ENCODE measurements at places on chromosomes 7 and 10.
A peak's percentile ranks its signal among the peaks of the same experiment; 100 is the strongest.

GRCh38 chr7:23135755-23136154 is 30.2 kb downstream of the KLHL7 start:
- DNase-seq, result no peak

DNA sequence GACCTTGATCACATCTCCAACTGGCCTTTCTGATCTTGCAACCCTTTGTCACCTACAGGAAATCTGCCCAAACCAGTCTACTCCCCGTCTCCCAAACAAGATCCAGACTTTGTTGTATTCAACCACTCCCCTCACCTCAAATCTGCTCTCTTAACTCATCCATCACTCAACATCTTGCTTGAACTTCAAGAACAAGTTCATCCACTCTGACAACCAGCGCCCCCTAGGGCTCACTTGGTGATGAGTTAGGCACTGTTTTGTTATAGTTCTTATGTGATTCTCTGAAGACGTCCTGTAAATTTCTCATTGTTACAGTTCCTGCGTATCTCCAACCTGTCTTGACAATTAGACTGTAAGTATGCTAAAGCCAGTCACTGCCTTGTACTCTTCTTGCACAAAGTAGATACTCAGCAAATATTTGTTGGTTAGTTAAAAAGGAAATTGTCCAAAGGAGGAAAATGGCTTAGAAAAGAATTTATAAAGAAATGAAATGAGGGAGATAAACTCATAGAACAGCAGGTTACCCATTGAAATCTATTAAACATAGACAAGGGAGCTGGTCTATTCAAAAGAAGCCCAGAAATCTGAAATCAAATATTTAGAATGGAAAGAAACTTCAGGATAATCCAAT is 5.3 kb downstream of the FRMD4A start:
- peak; percentile 17 for DNase-seq

DNA sequence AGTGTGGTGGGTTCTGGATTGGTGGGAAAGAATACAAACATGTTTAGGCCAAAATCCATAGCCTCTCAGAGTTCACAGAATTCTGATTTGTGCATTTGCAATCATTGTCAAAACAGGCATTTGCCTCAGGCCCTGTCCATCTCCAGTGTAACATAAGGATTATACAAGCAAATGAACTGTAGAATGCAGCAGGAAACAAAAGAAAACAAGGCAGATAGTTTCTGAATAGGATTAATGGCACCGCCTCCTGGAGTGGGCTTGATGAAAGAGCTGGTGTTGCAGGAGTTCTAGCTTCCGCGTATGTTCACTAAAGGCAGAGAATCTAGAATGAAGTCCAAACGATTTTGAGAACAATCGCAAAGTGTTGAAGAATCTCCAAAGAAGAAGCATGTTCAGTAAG is 11.3 kb upstream of the MPP7 start:
- no peak for DNase-seq

DNA sequence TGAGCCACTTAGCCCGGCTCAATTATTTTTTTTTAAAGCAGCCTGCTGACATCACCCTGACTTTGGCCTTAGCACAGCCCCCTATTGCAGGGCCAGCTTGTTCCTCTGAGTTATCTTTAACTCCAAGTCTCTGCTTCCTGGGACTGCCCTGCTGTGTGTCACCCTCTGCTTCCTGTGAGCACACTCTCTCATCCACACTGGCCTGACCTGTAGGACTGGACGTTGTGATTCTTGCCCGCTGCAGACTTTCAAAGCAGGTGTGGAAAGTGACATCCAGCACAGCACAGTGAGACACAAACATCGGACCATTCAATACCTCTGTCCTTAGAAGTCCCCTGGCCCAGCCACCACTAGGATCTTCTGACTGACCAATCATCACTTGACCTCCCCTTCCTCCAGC is 26.4 kb upstream of the HSPA12A start:
- DNase-seq, result no peak

DNA sequence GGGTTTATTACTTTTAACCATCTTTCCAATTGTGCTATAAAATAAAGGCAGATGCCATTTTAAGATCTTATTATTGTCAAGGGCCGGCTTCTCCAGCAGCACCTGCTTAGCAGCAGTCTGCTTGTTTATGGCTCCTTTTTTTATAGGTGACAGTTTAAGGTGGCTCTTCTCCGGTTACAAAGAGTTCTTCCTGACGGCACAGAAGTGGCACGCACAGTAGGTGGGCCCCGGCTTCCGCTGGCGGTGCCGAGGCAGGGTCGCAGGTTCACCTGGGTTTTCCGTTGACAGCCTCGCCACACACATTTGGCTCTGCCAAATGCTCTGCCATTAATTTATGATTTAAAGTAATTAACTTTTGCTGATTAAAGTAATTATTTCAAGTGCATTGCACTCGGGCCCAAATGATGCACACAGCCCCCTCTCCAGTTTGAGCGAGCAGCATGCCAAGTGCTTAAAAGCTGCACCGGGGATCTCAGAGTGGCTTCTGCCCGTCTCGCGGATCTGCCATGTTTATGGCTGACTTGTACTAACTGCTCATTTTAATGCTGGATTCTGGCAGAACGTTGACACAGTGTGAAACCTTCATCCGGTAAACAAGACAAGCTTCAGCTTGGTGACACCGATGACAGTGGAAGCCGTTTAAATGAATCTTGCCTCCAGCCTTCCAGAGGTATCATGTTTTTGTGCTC is 355.1 kb upstream of the MKI67 start:
- DNase-seq, result no peak

DNA sequence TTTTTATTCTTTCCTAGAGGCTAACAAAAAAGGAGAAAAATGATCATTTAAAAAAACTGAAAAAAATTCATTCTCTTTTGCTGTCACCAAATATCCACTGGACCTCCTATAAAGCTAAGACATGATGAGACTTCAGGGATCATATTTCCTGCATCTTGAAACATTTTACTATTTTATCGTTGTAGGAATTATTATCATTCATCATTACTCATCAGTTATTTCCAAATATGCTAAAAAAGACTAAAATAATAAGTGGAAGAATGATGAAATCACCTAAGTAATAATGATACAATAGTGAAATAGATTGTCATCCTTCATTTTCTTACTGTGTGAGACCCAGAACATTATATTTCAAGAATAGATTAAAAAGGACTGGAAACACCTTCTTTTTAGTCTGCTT is 28.3 kb downstream of the TAF3 start:
- no peak for DNase-seq

- DNase-seq, result no peak
These were observed 221.2 kb downstream of the PARD3 start for GRCh38 chr10:34593930-34594329.

- no peak for DNase-seq
These were observed 29.8 kb upstream of the EPC1 start for GRCh38 chr10:32376771-32377170.

DNA sequence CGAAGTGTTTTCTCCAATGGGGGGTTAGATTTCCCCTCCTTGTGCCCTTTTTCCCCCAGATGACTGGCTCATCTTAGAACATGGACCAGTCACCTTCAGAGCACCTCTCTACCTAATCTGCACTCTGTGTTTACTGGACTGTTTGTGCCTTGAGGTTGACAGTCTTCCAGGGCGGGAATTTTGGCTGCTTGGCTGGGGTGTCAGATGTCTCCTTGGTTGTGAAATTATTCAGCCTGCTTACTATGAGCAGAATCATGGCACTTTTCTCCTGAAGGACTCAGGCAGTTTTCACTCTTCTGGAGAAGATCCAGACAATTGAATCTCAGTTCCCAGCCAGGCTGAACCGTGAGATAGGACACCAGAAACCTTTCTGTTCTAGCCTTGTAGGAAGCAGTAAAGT is 60.3 kb upstream of the NFKB2 start:
- no peak for DNase-seq

DNA sequence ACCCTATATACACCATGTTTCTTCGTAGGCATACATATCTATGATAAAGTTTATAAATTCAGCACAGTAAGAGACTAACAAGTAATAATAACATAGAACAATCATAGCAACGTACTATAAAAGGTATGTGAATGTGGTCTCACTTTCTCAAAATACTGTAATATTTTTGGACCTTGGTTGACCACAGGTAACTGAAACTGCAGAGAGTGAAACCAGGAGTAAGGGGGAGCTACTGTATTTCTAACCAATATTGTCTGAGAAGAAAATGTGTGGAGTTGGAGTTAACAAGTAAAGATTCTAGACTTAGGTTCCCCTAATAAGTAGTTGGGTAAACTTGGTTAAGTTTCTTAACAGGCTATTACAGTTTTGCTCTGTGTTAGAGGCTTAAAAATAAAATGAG is 72.1 kb downstream of the GNAI1 start:
- no peak for DNase-seq

GRCh38 chr10:131588704-131589220 is 277.2 kb upstream of the TCERG1L start:
- no peak for DNase-seq

GRCh38 chr7:45978010-45978681 is 57.1 kb upstream of the IGFBP3 start:
- DNase-seq, result peak; percentile 96

GRCh38 chr7:99190359-99191009 is 17.4 kb downstream of the KPNA7 start:
- DNase-seq, result no peak

- no peak for DNase-seq
These were observed 150.4 kb downstream of the PARD3 start for GRCh38 chr10:34664706-34665105.

DNA sequence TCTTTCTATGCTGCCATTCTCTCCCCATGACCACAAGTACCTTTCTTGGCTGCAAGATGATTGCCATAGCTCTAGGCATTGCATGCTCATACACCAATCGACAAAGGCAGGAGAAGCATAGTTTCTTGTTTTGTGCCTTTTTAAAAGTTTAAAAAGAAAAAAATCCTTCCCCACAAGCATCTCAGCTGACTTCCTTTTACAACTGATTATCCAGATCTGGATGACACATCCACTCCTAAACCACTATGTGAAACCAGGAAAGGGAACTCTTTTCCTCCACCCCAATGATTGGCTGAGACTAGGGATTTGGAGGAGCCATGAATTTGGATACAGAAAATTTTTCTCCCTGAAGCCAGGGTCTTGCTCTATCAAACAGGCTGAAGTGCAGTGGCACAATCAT is 14.5 kb upstream of the LRRC4 start:
- DNase-seq, result peak; percentile 47

GRCh38 chr10:22611425-22612115 is 102.8 kb downstream of the PIP4K2A start:
- DNase-seq, result no peak

- DNase-seq, result no peak
These were observed 445.9 kb downstream of the ZNF479 start for GRCh38 chr7:56686276-56686859.

GRCh38 chr10:125797994-125798662 is 22.5 kb upstream of the MMP21 start:
- no peak for DNase-seq

DNA sequence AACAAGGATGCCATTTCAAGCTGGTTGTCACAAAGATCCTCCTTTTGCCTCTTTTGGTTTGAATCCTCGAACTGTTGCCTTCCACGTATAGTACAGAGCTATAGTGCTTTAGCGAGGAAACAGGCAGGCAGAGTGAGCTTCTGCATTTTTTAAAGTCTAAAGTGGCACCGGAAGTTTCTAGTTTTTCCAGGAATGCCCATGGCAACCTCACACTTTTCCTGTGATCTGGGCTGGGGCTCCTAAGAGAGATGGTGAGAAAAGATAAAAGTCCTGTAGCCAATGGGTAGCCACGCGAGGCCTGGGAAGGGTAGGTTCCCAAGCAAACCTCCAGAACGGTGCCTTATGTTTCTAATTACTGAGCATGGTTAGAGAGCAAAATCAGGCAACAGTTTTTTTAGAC is 76.7 kb downstream of the CALD1 start:
- DNase-seq, result peak; percentile 33

GRCh38 chr10:116278846-116279245 is 5.8 kb upstream of the GFRA1 start:
- peak; percentile 70 for DNase-seq

DNA sequence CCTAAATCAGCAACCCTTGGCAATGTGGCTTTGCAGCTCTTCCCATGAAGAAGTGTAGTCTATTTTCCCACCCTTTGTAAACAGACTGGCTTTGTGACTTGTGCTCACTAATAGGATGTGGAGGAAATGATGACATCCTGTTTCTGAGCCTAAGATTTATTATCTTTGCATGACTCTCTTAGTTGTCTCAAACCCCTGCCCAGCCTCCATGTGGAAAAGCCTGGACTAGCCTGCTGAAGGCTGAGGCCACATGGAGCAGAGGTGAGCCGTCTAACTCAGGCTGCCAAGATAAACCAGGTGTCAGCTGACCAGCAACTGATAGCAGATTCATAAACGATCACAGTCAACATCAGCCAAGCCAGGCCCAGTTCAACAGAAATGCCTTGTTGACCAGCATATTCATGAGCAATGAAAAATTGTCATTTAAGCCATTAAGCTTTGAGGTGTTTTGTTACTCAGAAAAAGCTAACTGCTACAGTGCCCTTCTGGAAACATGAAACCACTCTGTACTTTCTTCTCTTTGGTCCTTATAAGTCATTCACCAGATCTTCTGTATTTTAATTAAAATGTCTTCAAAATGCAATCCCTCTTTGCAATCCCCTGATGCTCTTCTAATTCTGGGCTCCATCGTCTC is 586.3 kb upstream of the ANKRD30A start:
- peak; percentile 51 for DNase-seq

- DNase-seq, result no peak
These were observed 37.3 kb downstream of the CDH23 start for GRCh38 chr10:71433768-71434744.

- no peak for DNase-seq
These were observed 203.7 kb upstream of the PHYHIPL start for GRCh38 chr10:58972576-58973234.

- no peak for DNase-seq
These were observed 4.8 kb upstream of the EIF4EBP2 start for GRCh38 chr10:70399177-70399576.

DNA sequence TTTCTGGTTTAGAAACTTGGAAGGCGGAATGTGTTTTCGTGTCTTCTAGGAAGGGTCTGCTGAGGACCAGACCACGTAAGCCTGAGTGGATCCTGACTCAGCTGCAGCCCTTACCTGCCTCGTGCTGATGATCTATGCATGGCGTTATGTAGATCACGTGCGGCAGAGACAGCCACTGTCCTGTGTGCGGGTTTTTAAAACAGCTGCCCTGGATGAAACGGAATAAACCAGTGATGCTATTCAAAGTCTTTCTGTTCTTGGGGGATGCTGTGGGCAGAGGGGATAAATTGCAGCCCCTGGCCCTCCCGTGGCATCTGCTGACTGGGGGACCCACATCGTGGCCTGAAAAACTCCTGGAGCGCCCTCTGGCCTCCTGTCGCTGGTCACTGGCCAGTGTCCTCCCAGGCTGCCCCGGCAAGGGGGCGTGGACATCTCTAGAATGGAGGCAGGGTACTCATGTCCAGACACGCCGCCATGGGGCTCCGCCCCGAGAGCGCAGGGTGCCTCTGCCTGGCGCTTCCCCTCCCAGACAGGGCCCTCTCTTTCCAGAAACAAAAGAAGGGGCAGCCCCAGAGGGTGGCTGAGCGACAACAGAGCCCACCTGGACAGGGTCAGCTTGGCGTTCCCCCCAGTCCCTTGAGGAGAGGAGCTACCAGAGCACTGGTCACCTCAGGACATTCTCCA is 13.2 kb downstream of the ALKBH4 start:
- peak; percentile 41 for DNase-seq

DNA sequence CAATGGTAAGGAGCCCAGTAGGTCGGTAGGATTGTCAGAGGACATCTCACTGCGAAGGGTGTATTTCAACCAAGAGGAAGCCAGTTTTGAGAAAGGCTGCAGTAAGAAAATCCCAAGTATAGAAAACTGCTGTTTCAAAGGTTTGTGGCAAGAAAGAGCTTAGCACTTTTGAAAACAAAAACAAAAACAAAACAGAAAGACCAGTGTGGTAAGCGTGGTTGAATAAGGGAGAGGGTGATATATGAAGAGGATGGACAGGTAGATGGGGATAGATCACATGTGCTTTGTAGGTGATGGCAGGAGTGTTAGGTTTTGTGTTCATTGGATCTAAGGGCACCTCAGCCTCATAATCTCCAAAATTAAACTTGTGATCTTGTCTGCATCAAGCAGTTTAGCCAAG is 141.6 kb upstream of the WNT16 start:
- no peak for DNase-seq

Measured in EL (cell line).